ENCODE measurements at places on chromosomes 1 and 21.

DNA sequence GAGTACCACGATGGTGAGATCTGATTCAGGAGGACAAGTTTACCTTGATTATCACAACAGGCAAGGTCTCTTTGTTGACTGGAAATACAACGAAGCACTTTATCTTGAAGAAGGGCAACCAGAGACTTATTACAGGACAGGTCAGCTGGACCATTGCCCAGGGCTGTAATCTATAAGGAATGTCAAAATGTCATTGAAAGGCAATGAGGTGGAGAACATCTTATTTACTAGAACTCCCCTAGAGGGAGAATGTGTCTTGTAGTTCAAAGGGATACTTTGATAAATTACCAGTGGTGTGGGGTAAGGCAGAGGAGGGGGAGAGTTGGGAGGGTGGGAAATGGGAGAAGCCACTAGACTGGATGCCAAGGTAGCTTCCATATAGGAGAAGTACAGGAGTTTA is 212.3 kb downstream of the NCAM2 start:
- no peak for DNase-seq

GRCh38 chr1:12580054-12580887 is 37.7 kb downstream of the DHRS3 start:
- no peak for DNase-seq

- peak; percentile 37 for DNase-seq
Observed at GRCh38 chr1:156656806-156657740, 15.2 kb downstream of the BCAN start.

DNA sequence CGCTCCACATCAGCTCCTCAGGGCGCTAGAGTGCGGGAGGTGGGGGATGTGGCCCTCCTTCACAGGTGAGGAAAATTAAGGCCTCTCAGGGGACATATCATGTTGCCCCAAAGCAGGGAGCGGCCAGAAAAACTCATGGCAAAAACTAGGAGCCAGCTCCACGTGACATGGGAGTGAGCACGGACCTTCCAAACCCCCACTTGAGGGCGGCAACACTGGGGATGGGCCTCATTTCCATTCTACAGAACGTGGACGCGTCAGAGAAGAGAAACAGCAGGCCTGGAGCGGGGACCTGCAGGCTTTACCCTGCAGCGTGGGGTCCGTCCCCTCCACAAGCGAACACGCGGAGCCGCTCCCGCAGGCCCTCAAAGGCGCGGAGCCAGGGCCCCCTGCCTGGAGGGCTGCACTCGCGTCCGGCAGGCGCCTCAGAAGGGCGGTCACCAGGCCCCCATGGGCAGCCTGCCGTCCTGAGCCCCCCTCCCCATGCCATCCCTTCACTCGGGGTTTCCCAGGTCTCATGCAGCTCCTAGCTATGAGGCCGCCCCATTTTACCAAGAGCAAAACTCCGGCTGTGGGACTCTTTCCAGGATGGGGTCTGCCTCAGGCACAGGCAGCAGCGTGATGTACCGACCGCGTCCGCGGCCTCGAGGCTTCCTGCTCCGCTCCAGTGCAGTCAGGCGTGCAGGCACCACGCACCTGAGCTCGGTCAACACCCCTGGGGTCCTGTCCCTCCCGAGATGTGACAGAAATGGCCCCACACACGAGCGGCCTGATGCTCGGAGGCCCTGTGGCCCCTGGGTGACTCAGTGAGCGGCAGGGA is 5.5 kb downstream of the CFAP410 start:
- DNase-seq = no peak

DNA sequence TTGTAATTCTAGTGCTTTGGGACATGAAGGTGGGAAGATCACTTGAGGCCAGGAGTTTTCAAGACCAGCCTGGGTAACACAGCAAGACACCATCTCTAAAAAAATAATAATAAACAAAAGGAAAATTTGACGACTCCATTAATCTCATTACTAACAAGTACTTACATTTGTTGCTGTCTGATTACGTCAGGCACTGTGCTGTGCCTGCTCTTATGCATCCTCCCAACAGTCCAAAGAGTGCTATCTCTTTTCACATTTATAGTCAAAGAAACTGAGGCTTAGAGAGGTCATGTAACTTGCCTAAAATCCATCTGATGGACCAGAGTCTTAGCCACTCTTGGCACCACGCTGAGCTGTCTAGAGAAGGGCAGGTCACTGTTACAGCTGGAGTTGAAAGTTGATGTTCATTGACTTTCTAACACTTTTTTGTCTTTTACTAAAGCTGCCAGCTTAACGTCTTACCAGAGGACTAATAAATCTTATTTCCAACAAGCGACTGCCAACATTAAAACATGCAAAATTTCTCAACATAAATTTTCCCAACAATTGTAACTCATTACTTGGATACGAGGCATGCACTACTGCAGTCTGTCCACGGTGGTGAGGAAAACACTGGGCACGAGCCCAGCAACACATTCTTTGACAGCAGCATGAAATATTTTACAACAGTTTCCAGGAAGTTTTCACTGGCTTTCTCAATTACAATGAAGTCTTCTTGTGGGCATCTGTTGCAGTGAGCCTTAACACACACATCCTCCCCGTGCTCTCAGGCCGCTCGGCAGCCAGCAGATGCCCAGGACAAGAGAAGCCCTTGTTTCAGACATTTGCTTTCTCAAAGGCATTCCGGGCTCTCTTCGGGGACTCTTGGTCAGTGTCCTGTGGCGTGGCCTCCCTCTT is 262.9 kb upstream of the PROX1 start:
- DNase-seq = no peak

DNA sequence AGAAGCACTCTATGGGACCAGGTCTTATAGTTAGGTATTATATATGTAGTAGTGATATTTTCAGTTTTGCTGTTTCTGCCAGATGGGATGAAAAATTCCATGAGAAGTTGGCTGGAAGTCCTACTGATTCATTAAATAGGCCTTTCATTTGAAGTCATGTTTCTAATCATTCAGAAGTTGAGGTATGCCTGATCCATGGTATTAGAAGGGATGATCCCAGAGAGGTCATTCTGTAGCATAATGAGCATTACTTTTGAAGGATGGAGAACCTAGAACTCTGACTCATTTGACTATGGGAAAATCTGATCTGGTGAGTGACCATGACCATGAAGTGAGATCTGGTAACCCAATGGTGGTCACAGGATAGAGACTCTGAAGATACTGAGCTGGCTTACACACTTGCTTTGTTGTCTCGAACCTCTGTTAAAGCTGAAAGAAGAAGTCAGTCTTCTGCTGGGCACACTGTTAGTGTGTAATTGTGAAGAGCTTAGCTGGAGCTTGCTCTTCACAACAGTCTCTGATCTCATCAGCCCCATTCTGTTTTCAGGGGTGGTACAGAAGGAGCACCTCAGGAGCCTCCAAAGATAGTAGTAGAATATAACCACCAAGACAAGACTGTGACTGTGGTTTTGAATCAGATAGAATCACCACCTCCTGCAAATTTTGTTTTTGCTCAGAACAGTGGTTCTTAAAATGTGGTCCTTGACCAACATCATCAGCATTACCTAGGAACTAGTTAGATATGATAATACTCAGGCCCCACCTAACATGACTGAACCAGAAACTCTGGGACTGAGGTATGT is 9.0 kb downstream of the MGST3 start:
- no peak for DNase-seq

DNA sequence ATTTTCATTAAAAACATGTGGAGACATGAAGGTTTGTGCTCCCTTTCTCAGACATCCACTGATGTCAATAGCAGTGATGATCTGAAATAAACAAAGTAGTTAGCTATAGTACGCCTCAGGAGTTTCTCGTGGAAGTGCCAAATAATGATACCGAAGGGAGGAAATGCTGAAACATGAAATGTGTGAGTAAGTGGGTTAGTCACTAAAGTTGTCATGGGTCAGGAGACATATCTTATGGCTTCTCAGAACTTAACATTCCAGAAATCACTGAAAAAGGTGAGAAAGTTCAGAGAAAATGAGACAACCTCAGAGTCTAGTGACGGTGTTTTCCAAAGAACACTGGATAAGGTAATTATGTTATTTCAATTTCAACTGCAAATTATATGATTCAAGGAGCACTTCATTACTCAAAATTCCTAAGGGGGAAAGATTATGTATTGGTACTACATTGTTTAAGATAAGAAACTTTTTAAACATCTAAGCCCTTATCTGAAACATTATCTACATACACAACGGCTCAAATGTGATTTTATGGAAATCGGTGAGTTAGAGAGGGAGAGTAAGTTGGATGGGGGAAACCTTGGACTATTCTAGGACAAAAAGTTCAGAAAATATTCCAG is 20.6 kb downstream of the NIBAN1 start:
- DNase-seq = no peak

DNA sequence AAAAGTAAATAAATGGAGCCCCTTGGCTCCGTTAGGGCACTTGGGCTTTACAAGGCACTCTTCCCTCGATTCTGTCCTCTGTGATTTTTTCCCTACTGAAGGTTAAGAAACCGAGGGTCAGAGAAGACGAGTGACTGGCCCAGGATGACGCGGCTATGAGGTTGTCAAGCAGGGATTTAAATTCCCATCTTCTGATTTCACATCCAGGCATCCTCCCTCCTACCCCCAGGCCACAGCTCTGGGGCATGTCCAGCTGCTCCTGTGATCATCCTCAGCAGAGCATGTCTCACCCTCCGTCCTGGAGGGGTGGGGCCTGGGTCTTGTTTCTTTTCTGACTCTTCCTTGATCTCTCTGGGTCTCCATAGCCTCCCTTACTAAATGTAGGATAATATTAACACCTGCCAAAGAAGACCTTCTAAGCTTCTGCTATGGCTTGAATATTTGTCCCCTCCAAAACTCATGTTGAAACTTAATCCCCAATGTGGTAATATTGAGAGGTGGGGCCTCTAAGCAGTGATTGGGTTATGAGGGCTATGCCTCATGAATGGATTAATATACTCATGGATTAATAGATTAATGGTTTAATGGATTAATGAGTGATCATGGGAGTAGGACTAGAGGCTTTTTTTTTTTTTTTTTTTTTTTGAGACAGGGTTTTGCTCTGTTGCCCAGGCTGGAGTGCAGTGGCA is 4.6 kb downstream of the CRYBG2 start:
- DNase-seq = no peak

GRCh38 chr1:234476172-234476571 is 2.8 kb downstream of the TARBP1 start:
- DNase-seq = peak; percentile 19

DNA sequence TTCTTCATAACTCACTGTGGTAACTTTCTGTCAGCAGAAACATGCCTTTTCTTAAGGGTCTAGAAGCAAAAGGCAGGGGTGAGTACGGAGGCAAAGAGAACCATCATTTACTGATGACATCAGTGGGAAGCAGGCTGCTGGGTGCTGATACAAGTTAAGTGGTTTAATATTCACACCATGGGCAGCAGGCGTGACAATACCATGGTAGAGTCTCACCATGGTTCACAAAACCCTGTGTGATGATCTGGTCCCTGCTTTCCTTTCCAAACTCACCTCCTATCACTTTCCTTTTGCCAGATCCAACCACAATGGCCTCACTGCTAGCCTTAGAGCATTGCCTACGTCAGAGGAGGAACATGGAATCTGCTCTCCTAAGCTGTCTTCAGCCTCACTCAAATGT is 8.7 kb downstream of the MAB21L3 start:
- no peak for DNase-seq

DNA sequence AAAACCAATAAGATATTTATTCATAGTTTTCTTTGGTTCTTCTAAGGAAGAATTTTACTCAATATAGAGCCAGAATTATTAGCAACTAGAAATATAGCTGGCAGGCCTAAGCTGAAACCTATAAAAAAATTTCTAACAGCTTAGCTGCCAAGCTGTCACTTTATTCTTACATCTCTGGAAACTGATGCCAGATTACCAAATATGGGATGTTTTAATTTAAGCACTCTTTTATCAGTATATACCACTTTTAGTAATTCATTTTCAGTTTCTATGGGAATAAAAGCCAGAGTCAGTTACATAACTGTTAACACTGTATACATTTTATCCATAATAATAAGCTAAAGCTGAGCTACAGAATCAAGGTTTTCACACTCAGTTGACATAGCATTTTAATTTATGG is 68.7 kb upstream of the MPC2 start:
- DNase-seq = no peak

DNA sequence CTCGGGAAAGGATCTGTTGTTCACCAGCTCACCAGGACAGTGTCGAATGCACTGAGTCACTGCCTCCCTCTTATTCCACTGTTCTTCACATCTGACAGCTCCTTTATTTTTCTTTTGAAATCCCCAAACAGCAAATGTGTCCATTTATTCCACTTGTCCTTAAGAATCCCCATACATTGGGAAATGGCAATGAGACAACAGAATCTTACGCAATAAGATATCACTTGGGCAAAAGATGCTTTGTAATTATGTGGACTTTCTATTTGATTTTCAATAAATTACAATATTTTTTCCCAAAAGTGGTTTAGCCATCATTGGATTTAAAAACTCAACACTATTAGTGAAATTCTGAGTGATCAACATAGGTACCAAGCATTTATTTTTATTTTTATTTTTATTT is 3.7 kb downstream of the KRTAP20-2 start:
- no peak for DNase-seq
